Right renal pelvis (tissue), 4 donors: ENCODE measurements at places on chromosomes 1 and 21. TPM values are rescaled to one million over a fixed set of nuclear protein-coding genes. Genes with fewer than 3 reads are reported as not detected.

The OR2AK2 gene
- polyA plus RNA-seq: not detected

The KLHDC8A gene
- polyA plus RNA-seq: 1.5 TPM

The ADAMTS4 gene
- 0.66 TPM for polyA plus RNA-seq

The CSF3R gene
- polyA plus RNA-seq: 3.0 TPM

The AADACL3 gene
- not detected for polyA plus RNA-seq

The EDN2 gene
- polyA plus RNA-seq: 2.6 TPM

The AMY1A gene
- polyA plus RNA-seq: not detected

The LMX1A gene
- not detected for polyA plus RNA-seq

The CTSS gene
- polyA plus RNA-seq: 10.8 TPM
